Heart left ventricle (tissue), 16 donors: ENCODE measurements at places on chromosomes 12 and 14. TPM values are rescaled to one million over a fixed set of nuclear protein-coding genes. Genes with fewer than 3 reads are reported as not detected.

DNA sequence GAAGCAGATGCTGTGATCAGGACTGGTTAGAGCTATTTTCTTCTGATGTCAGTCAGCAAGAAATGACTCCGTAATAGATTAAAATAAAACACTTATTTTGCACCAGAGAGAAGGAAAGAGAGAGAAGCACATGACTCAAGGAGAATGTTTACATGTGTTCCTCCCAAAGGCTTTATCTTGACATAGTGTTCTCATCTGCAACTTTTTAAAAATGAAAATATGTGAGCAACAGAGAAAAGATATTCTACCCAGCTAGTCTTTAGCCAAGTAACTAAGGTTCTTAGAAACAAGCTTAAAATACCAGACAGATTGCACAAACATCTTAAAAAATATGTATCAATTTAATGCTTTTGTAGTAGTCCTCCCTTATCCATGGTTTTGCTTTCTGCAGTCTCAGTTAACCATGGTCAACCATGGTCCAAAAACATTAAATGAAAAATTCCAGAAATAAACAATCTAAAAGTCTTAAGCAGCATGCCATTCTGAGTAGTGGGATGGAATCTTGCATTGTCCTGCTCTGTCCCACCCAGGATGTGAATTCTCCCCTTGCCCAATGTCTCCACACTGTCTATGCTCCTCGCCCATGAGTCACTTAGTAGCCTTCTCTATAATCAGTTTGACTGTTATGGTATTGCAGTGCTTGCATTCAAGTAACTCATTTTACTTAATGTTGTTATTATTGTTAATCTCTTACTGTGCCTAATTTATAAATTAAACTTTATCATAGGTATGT, 9.9 kb downstream of the SERPINA10 start:
- no peak for DNase-seq

DNA sequence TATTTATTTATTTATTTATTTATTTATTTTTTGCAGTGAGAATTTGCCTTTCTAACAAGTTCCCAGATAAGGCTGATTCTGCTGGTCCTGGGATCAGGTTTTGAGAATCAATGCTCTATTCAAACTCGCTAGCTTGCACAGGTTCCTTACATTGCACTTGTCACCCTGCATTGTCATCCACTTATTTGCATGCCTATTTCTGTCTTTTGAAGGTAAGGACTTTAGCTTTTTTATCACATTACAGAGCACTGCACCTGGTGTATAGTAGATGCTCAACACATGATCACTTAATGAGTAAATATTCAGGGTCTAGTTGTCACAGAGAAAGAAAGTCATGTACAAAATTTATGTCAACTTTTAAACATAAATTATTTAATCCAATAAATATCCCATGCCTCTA, 219.7 kb upstream of the BTG1 start:
- DNase-seq: no peak

DNA sequence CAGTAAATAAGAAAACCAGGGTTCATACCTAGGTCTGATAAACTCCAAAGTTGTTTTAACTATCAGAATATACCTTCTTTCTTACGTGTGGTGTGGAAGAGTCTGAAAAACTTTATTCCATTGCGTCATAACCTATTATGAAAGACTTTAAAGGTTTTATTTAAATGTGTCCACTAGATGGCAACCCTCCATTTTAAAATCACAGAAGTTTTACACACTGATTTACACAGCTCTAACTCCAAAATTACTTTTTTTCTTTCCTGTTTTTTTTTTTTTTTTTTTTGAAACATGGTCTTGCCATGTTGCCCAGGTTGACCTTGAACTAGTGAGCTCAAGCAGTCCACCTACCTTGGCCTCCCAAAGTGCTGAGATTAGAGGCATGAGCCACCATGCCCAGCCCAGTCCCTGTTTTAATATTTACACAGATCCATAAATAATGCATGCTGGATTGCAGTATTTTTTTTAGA, 17.3 kb upstream of the TMPRSS12 start:
- no peak for DNase-seq

DNA sequence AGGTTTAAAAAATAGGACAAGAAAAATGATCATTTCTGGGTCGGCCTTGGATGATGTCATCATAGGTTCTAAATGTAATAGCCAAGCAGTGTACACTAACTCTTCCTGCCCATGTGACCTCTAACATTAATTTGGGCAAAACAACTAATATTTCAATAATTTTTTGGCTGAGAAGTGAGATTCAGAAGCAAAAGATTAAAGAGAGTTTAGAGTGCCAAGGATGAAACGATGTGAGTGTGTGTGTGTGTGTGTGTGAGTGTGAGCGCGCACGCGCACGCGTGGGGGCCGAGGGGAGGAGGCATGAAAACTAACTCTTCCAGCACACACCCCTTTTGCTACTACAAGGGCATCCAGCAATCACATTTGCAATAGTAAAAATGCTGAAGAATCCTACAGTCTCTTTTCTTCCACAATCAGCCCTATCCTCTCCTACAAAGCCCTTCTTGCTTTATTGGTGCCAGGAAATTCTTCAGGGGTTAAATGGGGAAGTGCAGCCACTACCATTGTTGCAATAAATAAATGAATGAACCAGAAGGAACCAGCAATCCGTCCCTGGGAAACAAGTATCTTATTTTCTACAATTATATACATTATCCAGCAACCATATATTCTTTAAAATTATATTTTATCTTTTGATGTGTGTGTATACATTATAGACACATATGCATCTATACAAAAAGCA, 52.9 kb downstream of the PEBP1 start:
- no peak for DNase-seq

The ITGB7 gene
- 0.75 TPM for polyA plus RNA-seq

DNA sequence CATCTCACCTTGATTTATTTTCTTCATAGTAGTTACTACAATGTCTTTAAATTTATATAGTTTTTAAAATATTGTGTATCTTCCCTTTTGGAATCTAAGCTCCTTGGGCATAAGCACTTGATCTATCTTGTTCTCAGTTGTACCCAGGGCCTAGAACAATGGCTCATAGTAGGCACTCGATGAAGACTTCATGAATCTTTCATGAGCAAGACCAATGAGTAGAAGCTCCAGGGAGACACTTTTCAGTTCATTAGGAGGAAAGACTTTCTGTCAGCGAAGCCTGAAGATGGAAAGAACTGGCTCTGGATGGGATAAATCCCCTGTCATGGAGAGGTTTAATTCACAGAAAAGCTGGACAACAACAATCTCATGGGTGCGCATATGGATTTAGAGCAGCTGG, 140.2 kb upstream of the CRY1 start:
- no peak for DNase-seq

The EDDM3A gene
- not detected for polyA plus RNA-seq

The LTBR gene
- 41.8 TPM for polyA plus RNA-seq

- DNase-seq: no peak
Observed at GRCh38 chr12:29167445-29167844, 18.4 kb downstream of the FAR2 start.

DNA sequence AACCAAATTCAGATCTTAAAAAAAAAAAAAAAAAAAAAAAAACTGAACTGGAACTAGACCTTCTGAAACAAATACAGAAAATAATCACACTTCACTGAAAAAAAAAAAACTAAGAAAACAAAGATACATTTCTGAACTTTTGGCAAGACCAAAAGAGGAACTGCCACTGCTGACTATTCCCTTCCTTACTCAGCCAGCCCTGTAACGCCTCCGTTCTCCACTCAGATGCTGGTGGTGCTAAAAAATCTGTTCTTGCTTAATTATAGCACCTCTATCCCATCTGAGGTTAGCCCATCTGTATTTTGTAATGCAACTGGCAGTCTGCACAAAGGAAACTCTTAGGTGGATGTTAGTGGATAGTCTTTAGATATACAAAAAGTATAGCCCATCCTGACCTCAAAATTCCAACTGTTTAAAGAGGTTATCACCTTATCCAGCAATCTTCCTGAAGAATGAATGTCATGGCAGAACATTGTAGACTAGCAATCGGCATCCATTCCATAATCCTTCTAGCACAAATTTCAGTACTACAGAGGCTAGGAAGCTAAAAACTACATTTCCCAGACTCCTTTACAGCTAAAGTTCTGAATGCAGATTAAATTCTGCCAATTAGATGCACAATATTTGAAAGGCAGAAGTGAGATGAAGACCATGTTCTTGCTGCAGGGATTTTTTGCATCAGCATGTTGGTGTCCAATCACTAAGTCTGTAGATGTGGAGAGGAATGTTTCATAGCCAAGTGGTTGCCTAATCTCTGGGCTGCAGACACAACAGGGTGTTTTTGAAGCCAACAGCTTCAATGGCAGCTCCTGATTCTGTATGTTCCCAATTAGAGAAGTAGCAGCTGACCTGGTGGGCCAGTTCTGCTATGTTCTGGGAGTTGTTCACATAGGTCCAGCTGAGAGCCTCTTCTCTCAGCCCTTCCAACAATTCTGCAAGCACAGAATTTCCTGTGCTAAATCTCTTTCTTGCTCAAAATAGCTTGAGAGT, 5.7 kb downstream of the MAP3K9 start:
- DNase-seq: no peak

DNA sequence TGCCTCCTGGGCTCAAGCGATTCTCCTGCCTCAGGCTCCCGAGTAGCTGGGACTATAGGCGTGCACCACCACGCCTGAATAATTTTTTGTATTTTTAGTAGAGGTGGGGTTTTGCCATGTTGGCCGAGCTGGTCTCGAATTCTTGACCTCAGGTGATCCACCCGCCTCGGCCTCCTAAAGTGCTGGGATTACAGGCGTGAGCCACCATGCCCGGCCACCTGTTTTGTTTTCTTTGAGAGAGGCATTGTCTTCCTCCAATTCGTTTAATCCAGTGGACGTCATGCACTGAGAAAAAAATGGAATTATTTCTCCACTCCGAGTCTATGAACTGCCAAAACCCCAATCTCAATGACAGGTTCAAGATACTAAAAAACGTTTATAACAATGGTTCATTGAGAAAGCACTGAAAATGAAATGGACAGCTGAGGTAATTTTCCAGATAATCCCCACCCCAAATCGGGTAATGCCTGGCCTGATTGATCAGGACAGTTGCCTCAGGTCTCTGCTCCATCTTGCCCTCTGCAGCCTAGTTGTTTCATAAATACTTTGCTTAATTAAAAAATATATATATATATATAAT, 132.7 kb upstream of the PARP11 start:
- DNase-seq: no peak

- no peak for DNase-seq
Observed at GRCh38 chr12:2678426-2678825, 116.3 kb upstream of the FKBP4 start.

The FGFR1OP2 gene
- 44.2 TPM for polyA plus RNA-seq

- peak; percentile 65 for DNase-seq
Observed at GRCh38 chr12:123106640-123107359, 44.1 kb downstream of the PITPNM2 start.

DNA sequence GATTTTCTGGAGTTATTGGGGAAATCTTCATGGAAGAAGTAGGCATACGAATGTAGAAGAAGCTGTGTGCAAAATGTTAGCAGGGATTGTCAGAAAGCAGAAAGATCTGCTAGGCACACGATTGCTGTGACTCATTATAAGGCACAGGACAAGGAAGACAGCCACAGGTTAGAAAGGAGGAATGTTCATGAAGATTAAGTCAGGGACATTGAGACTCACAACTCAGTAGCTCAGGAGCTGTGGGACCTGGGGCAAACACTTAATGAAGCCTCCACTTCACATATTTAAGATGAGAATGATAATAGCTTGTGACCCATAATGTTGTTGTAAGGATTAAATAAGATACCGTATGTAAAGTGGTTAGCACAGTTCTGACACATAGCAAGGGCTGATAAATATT, 26.6 kb upstream of the RTRAF start:
- no peak for DNase-seq

GRCh38 chr12:62635649-62636048, 169.0 kb downstream of the MON2 start:
- DNase-seq: no peak
